ENCODE measurements at places on chromosomes 4 and X. TPM values are rescaled to one million over a fixed set of nuclear protein-coding genes. Genes with fewer than 3 reads are reported as not detected.

Gene KCND1
- total RNA-seq = 9.7 TPM

Gene MAP3K15
- total RNA-seq = 4.7 TPM

DNA sequence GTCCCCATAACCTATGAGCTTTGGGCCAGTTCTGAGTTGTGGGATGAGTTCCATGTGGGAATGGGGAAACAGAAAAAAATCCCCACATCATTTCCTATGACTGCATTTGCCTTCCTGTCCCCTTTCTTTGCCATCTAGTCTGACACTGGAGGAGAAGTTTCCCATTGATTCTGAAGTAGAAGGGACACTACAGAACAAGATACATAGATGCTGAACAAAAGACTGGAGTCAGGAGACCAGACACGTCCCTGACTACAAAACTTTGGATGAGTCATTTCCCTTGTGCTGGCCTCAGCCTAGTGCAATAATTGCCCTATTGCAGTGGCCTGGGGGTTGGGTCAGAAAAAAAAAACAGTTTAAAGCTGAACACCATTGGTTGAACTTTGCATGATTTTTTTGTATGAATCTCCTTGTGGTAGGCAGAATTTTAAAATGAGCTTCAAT lies 22.1 kb downstream of the BEX3 start:
- peak; percentile 16 for DNase-seq

Gene PLAC1
- not detected for total RNA-seq

- DNase-seq = no peak
These were observed 308.0 kb downstream of the PPP3CA start for GRCh38 chr4:101039367-101039766.

GRCh38 chr4:69782651-69783310 lies 22.4 kb upstream of the SULT1B1 start:
- no peak for DNase-seq

Data from Calu3 (cell line).